Skeletal muscle cell (primary cell): ENCODE measurements at places on chromosomes 7 and 10.

DNA sequence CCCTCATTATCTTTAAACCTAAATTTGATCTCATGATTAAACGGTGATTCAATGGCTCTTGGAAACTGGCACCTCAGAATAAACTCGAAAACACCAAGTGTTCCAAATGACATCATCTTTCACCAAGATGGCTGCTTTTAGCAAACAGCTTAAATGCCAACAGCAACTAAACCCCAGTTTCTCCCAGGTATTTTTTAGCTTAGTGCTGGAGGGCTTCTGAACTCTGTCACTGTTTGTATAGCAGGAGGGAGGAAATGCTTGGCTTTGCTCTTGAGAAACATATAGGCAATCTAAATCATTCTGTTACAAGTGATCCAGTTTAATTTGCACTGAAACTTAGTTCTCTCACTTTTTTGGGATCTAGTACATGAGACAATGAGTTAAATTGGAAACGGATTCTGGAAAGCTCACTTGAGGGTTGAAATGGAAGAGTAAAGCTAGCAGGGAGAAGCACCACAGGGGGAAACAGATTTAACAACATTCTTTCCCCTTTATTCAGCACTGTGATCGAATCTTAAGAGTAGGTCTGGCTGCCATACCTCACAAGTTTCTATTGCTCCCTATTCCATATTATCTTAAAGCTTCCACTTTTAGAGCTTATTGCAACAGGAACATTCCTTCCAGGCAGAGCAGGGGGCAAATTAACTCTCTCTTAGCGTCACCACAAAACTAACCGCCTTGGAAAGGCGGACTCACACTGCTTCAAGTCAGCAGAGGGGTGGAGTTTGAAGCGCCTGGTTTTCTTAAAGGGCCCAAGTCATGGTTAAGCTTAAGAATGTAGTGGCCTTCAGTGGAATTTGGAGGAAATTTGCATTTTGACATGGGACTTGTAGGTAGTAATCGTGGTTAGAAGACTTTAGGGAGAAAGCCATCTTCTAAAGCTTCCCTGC is 1.8 kb upstream of the CCDC6 start:
- peak; percentile 82 for DNase-seq

- DNase-seq = no peak
Observed at GRCh38 chr7:26101361-26102151, 50.4 kb upstream of the NFE2L3 start.

DNA sequence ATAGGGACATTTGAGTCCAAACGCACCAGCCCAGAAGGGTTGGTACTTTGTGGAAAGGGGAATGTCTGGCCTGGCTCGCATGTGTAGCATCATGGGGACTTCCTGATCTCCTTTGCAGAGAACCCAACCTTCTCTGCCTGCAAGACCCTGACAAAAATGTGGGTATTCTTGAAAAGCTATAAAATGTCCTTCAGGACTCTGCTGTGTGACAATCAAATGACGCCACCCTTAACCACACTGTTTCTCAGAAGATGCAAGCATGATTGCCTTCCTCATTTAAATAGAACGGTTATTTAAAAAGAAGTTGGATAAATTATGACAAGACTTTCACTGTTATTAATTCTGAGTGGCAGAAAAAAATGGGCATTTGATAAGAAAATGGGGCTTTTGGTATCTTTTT is 15.1 kb upstream of the GPR15LG start:
- DNase-seq = no peak

DNA sequence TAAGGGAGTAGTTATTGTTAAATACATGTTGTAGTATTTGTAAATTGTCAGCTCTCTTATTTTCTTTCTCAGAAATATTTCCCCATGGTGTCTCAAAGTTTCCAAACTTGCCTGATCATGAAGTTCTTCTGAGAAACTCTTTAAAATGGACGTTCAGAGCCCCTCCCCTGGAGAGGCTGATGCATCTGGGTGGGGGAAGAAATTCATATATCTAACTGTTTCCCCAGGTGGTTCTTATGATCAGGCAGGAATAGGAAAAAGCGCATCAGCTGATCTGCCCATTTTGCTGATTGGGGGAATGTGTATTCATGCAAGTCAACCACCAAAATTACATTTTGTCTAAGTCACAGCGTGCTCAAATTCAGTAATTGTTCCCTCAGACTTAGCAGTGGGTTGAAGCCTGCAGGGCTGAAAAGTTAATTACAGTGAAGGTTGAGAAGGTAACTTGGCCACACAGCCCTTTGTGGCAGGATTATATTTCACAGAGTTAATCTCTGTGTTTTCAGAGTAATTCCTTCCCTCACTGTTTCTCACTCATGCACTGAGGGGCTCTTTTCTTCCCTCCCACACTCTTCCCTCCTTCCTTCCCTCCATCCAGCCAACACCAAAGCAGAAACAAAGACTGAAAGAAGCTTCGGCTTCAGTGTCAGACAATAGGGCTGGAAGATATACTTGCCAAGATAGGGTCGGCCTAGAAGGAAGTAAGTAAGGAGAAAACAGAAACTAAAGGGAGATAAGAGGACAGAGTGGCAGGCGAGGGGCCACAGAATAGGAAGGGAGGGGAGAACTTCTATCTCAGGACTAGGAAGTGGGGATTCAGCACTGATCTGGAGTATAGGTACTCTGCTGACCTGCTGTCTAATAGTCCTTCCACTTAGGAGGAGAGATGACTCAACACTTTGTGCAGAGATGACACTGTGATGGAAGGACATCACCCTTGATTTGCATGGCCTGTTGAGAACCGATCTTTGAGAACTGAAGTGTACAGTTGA is 50.5 kb upstream of the STARD3NL start:
- DNase-seq = no peak

- peak; percentile 78 for DNase-seq
Observed at GRCh38 chr10:26780793-26781601, 79.8 kb downstream of the ABI1 start.

GRCh38 chr10:10126218-10126617 is 891.5 kb upstream of the CELF2 start:
- DNase-seq = no peak

GRCh38 chr7:85749696-85750453 is 563.0 kb upstream of the SEMA3D start:
- DNase-seq = no peak
